ENCODE measurements at places on chromosomes 1 and 21.
A peak's percentile ranks its signal among the peaks of the same experiment; 100 is the strongest.

DNA sequence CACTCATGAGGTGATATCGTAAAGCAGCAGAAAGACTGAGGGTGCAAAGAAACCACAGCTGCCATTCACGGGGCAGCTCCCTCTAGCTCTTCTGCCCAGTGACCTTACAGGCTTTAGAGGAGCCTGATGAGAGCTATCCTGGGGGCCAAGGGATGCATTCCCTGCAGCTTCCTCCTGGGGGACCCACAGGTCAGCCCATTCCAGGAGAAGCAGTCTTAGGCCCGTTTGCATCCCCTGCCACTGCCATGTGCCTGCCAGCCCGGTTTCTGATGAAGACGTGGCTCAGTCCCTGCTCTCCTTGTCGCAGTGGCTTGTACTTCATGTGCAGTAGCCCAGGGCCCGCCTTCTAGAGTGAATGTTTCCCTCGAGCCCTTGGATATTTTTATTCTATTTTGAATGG, 22.8 kb downstream of the ATP5PO start:
- DNase-seq = no peak

DNA sequence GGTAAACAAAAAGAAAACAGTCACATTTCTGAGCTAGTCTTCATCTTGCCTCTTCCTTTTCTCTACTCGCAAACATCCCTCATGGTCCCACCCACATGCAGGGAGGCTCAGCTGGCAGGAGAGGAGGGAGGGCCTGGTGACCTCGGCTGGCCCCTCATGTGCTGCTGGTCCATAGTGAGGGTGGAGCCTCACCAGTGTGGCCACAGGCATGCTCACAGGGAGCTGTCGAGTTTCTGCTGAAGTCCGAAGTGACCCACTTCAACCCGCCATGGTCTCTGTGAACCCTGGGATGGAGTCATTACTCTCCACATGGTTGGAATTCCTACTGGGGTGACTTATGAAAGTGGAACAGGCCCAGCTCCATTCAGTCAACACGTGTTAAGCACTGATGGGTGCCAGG, 253.4 kb downstream of the RHOU start:
- DNase-seq = peak; percentile 77

- no peak for DNase-seq
Observed at GRCh38 chr1:165467706-165468105, 22.8 kb upstream of the RXRG start.

DNA sequence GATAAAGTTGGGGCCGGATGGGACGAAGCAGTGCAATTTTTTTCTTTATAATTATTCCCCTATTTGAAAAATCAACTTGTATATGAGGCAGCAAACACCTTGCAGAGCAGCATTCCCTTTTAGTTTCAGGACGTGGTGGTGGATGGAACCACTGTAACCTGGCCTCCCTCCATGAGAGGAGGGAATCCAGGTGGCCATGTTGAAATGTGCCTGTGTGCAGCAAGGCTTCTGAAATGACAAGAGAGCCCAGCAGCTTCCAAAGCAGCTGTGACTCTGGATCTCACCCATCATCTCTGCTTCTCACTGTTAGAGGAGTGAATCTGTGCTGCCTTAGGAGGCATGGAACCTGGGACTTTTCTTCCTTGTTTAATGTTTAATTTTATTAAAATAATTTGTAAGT, 42.3 kb downstream of the NFIA start:
- DNase-seq = no peak

DNA sequence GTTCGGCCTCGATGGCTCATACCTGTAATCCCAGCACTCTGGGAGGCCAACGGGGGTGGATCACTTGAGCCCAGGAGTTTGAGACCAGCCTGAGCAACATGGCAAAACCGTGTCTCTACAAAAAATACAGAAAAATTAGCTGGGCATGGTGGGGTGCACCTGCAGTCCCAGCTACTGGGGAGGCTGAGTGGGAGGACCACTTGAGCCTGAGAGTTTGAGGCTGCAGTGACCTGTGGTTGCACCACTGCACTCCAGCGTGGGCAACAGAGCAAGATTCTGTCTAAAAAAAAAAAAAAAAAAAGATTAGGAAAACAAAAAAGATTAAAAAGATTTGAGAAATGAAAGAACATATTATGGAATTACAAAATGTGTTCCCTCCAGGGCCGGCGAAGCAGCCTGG, 18.4 kb upstream of the IFNAR2 start:
- DNase-seq = no peak

- DNase-seq = no peak
Observed at GRCh38 chr1:163771637-163772036, 449.9 kb downstream of the NUF2 start.

DNA sequence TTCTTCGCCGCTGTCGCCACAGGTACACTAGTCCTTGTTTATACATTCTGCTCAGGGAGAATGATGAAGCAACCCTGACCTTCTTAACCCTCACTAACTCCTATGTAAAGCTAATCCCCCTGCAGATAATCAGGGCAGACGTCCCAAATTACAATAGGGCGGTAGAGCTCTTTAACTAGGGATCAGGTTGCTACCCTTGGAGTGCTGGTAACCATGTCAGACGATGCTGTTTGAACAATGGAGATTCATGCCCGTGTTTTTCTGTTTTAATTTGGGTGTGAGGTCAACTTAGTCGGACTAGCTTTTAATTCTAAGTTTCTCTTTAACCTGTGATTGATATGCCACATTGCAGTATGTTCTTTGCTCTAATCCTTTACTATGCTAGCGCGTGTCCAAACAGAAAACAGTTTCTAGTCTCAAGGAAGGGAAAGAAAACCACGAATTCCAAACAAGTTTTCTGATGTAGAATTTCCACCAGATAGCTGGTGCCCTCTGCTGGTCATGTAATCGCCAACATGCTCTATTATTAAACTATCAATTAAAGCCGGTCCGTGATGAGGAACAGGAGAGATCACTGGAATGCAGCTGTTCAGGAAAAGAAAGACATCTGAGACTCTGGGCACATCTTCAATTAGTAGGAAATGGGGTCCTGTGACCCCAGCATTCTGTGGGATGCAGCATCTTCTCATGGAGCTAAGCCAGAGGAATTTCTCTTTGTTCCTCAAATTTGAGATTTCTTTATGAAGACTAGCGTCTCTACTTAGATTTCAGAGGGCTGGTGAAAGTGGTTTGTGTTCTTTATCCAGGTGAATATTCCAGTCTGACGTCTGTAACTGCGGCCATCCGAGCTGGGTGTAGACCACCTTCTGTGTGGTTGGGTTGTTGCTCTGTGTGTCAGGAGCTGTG, 18.3 kb upstream of the VAMP3 start:
- peak; percentile 56 for DNase-seq

GRCh38 chr1:114238053-114238452, 84.4 kb upstream of the SYT6 start:
- DNase-seq = no peak

GRCh38 chr1:32489774-32490454, 25.0 kb downstream of the ZBTB8B start:
- DNase-seq = no peak

- no peak for DNase-seq
Observed at GRCh38 chr1:56808410-56808809, 10.8 kb downstream of the FYB2 start.

DNA sequence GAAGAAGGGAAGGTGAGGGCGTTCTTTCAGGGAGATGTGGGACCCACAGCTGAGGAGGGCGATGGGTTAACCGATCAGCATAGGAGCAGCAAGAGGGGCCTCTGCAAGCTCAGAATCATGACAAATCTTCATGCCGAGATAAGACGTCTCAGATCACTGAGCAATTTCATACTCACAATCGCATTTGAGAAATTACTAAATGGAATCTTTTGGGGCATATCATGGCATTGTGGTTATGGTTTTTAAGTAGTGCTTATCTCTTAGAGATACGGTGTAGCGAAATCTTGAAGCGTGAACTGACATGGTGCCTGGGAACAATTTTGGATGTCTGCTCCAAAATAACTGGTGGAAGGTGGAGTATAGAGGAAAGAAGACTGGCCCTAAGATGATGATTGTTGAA, 6.2 kb downstream of the TNNT2 start:
- DNase-seq = no peak

All from AG08395 (cell line).